Activated CD8-positive, alpha-beta T cell treated with anti-CD3 and anti-CD28 coated beads for 36 hours (primary cell): ENCODE measurements at places on chromosomes 4 and X. TPM values are rescaled to one million over a fixed set of nuclear protein-coding genes. Genes with fewer than 3 reads are reported as not detected.

The PHF8 gene
- 41.3 TPM for total RNA-seq

The PPA2 gene
- total RNA-seq = 114 TPM

The PITX2 gene
- not detected for total RNA-seq

The NEK1 gene
- total RNA-seq = 12.0 TPM

The CAPN6 gene
- total RNA-seq = not detected

The SERTM2 gene
- total RNA-seq = not detected

The GC gene
- not detected for total RNA-seq

The CCNA2 gene
- total RNA-seq = 105 TPM

The GATB gene
- 22.3 TPM for total RNA-seq

The KLB gene
- not detected for total RNA-seq

DNA sequence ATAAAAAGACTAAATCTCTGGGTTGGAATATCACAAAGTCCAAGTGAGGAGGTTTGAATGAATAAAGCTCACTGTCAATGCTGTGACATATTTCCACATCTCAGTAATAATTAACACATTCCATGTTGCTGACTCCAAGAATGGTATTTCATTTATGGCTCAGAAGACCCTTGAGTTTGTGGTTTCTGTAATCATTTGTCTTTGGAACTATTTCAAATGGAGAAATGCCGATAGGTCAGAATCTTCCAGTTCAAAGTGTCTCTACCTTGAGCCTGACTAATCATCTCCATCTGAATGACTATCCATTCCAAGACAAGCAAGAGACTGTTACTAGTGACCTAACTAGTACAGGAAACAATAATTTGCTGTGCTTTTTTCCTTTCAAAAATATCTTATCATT is 24.2 kb upstream of the SLC2A9 start:
- DNase-seq = no peak

DNA sequence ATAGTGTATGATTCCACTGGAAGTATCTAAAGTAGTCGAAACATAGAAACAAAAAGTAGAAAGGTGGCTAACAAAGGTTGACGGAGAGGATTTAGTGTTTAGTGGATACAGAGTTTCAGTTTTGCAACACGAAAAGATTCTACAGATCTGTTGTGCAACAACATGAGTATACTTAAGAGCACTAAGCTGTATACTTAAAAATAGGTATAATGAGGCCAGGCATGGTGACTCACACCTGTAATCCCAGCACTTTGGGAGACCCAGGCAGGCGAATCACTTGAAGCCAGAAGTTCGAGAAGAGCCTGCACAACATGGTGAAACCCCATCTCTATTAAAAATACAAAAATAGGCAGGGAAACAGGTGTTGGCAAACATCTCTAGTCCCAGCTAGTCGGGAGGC is 7.9 kb upstream of the ATRX start:
- DNase-seq = no peak

- no peak for DNase-seq
These were observed 13.2 kb downstream of the MTTP start for GRCh38 chr4:99587803-99588202.

DNA sequence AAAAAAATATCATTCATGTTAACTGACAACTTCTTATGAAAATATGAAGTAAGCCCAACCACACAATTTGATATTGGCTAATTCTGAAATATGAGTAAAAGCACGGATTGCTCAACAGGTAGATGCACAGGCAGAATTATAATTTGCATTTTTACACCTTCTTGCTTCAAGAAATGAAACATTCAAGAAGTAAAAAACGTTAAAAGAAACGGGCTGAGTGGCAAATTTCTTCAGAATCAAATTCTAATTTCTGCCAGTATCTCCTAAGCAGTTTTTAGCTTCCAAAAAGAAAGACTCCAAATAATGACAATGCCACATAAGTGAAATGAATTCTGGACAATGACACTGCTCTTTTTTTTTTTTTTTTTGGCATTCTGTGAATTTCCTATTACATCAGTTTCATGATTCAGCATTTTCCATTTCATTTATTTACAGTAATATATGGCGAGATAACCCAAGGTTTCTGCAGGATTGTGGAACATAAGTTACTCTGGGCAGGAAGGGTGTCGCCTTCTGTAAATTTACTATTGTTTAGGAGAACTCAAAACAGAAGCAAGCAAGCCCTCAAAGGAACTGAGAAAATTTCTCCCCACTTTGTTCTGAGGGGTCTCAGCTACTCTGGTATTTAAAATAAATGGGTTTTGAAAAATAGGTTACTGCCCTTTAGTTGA is 1.4 kb downstream of the SEL1L3 start:
- DNase-seq = no peak

- peak; percentile 19 for DNase-seq
These were observed 57.2 kb upstream of the BEX4 start for GRCh38 chrX:103157496-103158316.

GRCh38 chrX:102515975-102516941 is at the start of gene TMSB15A:
TSS of gene TMSB15A (minus strand) at chrX:102516739.
- DNase-seq = peak; percentile 68

DNA sequence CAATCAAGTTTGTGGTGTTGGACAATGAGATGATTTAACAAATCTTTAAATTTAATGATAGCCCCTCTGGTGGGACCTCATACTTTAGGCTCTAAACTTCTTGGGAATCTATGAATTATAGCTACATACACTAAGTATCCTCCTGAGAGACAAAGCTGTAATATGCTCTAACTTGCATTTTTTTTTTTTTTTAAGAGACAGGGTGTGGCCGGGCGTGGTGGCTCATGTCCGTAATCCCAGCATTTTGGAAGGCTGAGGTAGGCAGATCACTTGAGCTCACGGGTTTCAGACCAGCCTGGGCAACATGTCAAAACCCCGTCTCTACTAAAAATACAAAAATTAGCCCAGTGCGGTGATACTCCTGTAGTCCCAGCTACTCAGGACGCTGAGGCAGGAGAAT is 23.3 kb upstream of the COQ2 start:
- no peak for DNase-seq

GRCh38 chrX:68658530-68658929 is 11.1 kb downstream of the STARD8 start:
- no peak for DNase-seq

DNA sequence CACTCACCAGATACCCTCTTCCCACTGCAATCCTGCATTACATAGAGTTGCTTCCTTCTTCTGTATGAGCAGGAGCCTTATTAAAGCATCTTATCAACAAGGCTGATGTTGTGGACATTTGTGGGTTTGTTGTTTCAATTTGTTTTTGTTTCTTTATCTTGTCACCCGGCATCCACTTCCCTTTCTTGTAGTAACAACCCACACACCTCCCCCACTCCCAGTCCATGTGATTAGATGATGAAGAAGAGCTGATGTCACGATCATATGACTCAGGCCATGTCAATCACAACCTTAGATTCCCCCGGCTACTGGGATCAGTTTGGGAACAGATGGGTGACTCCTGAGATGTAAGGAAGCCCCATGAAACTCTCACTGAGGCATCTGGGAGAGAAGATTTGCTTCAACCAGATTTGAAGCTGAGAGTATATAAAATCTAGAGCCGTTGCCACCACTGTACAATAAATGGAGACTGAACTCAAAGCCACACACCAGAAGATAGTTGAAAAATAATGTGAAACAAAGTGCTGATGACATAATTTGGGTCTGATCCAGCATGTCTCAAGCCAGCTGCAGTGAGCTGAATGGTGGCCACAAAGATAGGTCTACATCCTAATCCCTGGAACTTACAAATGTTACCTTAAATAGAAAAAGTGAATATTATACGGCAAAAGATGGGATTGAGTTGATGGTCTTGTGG is 34.1 kb upstream of the SRD5A3 start:
- no peak for DNase-seq

DNA sequence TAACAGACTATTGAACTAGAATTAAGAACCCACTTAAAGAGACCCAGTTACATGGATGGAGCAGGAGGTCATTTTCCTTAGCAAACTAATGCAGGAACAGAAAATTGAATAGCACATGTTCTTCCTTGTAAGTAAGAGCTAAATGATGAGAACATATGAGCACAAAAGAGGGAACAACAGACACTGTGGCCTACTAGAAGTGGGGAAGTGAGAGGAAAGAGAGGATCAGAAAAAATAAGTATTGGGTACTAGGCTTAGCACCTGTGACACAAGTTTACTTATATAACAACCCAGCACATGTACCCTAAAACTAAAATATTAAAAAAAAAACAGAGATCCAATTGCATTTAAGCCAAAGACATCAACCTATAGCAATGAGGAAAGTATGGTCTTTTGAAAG is 26.2 kb downstream of the ARAP2 start:
- no peak for DNase-seq

DNA sequence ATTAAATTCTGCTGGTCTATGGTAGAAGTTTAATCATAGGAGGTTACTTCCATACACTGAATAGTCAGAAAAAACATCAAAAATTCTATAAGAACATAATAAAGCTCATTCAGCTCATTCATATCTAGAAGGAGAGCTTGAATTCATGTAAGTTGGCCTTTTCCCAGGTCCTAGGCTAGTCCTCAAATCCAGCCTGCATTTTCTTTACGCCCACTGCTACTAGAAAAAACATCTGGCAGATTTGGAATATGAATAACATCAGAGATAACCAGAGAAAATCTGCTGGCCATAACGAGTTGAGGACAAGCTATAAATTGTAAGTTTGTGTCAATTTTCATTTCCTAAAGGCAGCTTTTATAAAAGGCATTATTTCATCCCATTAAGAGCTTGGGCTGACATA is 95.5 kb downstream of the MXRA5 start:
- no peak for DNase-seq

GRCh38 chr4:104205116-104205515 is 289.6 kb downstream of the CXXC4 start:
- DNase-seq = no peak

GRCh38 chr4:11263208-11263607 is 165.5 kb downstream of the HS3ST1 start:
- DNase-seq = no peak

GRCh38 chr4:138903185-138903584 is 112.4 kb upstream of the NOCT start:
- DNase-seq = no peak
